Muscle of arm (tissue), 14 donors: ENCODE measurements at places on chromosomes 11 and 22. TPM values are rescaled to one million over a fixed set of nuclear protein-coding genes. Genes with fewer than 3 reads are reported as not detected.

The OR10G8 gene
- not detected for polyA plus RNA-seq

The HTR3A gene
- not detected for polyA plus RNA-seq

DNA sequence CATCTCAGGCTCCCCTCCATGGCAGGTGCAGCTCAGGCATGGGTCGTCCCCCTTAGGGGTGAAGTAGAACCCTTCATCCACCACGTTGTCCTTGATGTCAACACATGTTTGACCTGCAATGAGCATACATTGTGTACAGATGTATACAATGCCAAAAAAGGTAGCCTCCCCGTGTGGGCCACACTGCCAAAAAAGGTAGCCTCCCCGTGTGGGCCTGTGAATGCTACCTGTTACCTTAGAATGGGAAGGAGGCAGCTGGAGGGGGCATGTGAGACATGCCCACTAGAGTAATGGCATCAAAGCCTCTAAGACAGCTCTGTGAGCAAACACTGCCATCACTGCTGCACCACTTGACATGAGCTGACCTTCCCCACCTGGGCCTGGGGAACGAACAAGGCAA lies 73.7 kb downstream of the DGCR2 start:
- DNase-seq = no peak

DNA sequence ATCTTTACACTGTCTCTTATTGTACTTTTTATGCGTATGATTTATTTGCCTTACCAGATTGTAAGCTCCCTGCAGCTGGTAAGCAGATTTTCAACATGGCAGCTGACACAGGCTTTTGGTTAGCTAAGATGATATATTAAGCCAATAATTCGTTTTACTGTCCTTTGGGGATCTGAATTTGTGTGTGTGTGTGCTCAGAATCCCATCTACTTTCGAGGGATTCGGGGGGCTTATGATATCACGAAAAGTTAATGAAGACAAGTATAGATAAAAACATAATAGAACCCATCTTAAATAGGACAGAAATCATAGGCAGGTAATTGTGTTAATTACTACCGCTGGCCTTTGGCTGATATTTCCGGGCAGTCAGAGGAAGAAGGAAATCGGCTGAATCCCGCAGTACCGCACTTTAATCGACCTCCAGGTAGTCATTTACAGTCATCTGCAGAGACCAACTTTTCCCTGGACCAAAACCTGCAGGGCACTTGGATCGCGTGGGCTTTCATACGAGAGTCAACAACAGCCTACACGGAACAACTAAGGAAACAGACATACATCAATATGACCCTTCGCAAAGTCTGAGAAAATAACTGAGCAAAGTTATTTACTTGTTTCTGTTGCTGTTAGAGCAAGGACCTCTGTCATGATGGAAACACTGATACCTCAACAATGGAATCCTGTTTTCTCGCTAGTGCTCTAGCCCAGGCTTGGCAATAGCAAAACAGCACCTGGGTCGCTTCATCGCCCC lies 802 bp downstream of the KBTBD3 start:
- no peak for DNase-seq

GRCh38 chr22:46436595-46437175 lies 100.7 kb downstream of the CELSR1 start:
- DNase-seq = no peak

GRCh38 chr11:17020831-17021230 lies 6.6 kb upstream of the PLEKHA7 start:
- no peak for DNase-seq

DNA sequence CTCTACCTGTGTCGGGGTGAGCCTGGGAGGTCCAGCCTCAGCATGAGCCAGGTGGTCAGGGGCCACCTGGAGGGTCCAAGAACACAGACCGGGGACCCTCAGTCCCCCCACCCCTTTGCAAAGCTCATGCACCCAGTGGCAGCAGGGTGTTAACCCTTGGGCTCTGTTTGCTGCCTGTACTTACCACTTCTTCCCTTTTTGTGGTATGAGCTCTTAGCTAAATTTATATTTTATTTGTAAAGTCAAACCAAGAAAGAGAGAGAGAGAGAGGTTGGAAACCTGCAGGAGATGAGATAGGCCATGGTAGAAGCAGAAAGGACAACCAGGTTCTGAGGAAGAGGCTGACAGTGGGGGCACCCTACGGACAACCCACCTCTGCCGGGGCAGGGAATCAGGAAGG lies 29.9 kb downstream of the IL10RA start:
- no peak for DNase-seq
